ENCODE measurements at places on chromosomes 13 and 19. TPM values are rescaled to one million over a fixed set of nuclear protein-coding genes. Genes with fewer than 3 reads are reported as not detected.

The CGB8 gene
- not detected for total RNA-seq

The SOX1 gene
- total RNA-seq = not detected

The CYP4F3 gene
- not detected for total RNA-seq

The LILRB4 gene
- total RNA-seq = not detected

DNA sequence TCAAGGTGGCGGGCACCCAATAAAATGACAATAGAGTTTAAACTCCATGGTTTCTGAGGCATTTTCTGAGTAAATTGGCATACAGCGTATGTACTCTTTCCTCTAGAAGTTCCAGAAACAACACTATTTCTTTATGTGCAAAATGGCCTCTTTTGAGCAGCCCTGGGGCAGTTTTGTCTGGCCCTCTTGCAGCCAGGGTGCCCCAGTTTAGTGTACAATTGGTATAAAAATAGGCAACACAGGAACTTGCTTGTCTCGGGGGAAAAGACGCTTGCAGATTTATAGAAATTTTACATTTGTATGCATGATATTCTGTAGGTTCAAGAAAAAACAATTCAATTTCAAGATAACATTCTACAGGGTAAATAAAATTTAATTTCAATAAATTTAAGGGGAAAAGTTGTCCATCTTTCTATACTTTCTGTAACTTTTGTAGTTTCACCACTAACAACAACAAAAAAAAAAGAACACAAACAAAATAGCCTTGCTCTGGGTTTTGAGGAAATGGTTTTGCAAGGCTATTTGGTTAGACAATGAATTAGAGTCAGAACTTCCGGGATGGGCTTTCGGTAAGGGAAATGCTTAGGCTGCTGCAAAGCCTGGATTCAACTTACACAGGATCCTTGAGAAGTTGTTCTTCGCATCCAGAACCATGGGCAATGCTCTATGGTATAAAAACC is 45.3 kb downstream of the LRCH1 start:
- H3K4me3 ChIP-seq = no peak overlapping the region
- no peaks in the 10 kb centered on the region for H3K36me3 ChIP-seq
- DNase-seq = no peak
- H3K27me3 ChIP-seq = no peaks in the 10 kb centered on the region
- H3K4me1 ChIP-seq = peaks cover 22% of the 10 kb centered on the region

- H3K4me1 ChIP-seq = no peaks in the 10 kb centered on the region
- H3K27ac ChIP-seq = no peak overlapping the region
- no peak for DNase-seq
- H3K4me3 ChIP-seq = no peak overlapping the region
- no peaks in the 10 kb centered on the region for H3K27me3 ChIP-seq
These were observed 29.2 kb downstream of the SYDE1 start for GRCh38 chr19:15136234-15136954.
